Fibroblast of villous mesenchyme (primary cell): ENCODE measurements at places on chromosomes 7 and 10. TPM values are rescaled to one million over a fixed set of nuclear protein-coding genes. Genes with fewer than 3 reads are reported as not detected.
A peak's percentile ranks its signal among the peaks of the same experiment; 100 is the strongest.

DNA sequence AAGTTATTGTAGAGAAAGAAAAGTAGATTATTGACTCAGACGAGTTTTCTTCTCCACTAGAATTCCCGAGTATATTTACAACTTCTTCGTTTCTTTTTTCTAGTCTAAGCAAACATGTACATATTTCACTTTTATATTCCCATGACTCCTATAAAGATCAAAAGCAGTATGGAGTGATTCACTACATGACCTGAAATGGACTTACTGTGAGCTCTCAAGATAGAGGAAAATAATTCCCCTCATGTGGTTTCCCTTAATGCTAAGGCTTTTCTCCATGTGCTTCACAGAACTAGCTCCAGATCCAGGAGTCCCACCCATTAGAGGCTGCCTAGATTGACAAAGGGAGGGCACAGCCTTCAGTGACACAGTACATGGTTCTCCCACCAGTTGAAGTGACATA is 823.1 kb upstream of the LRRTM3 start:
- no peak for DNase-seq

- DNase-seq: peak; percentile 8
Observed at GRCh38 chr7:98935811-98936210, 57.5 kb downstream of the TRRAP start.

- no peak for DNase-seq
Observed at GRCh38 chr10:121268363-121268762, 329.9 kb downstream of the FGFR2 start.

GRCh38 chr10:5896208-5897052 is 6.4 kb downstream of the FBH1 start:
- no peak for DNase-seq

DNA sequence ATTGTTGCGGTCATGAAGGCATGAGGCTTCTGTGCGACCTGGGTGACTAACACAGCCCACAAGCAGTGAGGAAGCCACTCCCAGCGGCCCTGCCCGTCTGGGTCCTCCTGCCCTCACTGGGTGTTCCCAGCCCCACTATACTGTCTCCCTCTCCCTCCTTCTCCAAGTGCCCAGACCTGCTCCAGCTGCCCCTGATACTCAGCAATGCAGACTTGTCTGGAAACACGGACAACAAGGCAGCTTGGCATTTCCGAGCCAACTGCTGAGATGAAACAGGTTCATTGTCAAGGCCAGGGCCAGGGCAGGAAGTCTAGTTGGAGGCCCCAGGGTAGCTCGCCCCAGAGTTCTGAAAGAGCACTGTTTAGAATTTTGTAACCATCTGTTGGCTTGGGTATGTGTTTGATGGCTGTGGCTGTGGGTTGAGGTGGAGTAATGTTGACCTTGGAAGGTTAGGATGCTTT is 95.7 kb downstream of the RBM20 start:
- DNase-seq: no peak

DNA sequence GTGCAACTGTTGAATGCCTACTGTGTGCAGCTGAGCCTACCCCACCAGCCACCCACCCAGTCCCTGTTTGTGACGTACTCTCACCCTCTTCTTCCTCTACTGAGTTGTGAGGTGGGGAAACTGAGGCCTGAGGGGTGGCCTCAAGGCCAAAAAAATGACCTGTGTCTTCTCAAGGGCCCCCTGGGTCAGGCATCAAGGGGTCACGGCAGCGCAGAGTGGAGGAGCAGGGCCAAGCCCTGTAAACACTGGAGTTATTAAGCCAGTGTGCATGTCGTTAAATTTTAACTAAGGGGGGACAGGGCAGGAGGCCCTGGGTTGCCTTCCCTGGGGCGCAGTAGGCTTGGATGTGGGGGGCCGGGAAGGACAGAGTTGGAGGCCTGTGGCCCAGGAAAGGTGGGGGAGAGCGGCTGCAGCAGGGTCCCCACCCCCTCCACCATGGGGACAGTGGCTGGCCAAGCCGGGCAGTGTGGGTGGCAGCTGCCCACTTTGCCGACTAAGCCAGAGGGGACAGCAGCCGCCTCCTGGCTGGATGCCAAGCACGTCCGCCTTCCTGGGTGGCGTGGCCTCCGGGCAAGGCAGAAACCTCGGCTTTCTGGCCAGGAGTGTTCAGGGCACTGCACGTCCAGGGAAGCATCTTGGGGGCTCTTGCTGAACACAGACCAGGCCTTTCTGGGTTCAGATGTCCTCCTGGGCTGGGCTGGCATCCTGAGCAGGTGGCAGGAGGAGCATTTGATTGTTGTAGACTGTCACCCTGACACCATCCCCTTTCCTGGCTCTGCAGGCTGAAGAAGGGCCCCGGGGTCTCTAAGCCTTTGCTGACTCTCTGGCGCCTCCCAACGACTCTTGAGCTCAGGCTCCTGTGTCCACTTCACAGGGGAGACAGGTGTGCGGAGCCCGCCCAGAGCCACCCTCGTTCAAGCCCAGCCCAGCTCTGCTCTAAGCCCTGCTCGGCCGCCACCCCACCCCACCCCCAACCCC is 1.9 kb downstream of the SLC29A4 start:
- peak; percentile 26 for DNase-seq

DNA sequence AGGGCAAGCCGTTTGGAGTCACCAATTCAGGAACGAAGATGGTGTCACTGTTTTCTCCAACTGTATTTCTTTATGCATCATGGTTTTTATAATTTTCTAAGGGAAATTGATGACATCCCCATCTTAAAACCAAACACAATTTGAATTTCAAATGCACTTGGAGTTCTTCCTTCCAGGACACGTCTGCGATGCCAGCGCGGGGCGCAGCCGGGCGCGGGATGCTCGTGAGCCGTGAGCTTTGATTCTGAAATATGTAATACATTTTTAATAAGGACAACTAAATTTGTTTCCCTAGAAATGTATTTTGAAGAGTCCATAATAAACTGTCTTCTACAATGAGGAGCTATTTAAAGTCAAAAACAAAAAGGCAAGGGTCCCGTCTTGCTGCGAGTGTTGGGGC is 492.1 kb downstream of the DNAJB6 start:
- DNase-seq: no peak

- no peak for DNase-seq
Observed at GRCh38 chr10:48594371-48594770, 10.5 kb downstream of the ARHGAP22 start.

GRCh38 chr7:65812281-65812680 is 60.6 kb upstream of the VKORC1L1 start:
- DNase-seq: no peak

DNA sequence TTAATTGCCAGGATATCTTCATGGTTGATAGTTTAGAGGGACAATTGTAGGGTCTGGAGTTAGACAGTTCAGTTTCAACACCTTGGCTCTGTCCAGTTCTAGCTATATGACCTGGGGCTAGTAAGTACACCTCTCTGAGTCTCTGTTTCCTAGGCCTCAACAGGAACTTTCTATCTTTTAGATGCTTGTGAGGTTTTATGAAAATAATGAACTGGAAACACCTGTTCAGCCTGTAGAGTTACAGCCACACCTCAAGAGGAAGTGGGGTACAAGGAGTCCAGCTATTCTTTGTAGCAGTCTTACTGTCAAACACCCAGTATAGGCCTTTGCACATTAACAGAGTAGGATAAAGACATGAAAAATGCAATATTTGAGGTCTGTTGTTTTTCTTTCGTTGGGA is 73.4 kb downstream of the CHRM2 start:
- no peak for DNase-seq

- DNase-seq: no peak
Observed at GRCh38 chr10:97715259-97715874, 1.8 kb downstream of the MARVELD1 start.

DNA sequence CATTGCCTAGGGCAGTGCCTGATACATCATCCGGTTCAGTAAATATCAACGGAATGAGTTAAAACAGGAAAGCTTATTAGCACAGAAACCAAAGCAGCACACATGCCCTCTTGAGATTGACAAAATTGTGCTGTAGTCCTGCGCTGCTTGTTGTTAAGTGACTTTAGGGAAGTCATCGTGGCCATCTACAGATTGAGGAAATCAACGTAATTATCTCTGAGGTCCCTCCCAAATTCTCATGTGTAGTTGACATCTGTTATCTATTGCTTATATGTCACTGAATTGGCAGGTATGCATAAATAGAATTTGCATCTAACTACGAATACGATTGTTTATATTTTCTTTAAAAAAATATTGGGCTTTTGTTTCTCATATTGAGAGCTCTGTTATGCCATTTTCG is 3.5 kb upstream of the GNB2 start:
- DNase-seq: no peak

- DNase-seq: no peak
Observed at GRCh38 chr10:47332946-47333345, 10.7 kb downstream of the GDF2 start.

- no peak for DNase-seq
Observed at GRCh38 chr10:100104300-100104699, 22.6 kb upstream of the CPN1 start.

DNA sequence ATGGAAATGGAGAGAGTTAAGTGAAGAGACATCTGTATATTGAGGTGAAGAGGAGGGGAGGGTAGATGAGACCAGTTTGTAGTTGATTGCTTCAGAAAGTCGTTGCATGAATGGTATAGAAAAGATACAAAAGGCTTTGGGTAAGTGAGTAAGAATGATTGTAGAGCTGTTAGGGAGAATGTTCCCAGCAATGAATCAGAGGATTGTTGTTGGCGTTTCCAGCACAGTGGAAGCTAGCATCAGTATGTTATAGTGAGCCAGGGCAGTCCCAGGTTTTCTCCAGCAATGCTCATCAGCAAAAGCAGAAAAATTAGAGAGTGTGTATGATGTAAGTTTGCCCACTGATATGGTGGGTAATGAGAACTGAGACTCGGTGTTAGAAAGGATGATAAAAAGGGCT is 15.4 kb upstream of the CDK6 start:
- no peak for DNase-seq

GRCh38 chr10:71893920-71894319 is 42.9 kb upstream of the PSAP start:
- no peak for DNase-seq

DNA sequence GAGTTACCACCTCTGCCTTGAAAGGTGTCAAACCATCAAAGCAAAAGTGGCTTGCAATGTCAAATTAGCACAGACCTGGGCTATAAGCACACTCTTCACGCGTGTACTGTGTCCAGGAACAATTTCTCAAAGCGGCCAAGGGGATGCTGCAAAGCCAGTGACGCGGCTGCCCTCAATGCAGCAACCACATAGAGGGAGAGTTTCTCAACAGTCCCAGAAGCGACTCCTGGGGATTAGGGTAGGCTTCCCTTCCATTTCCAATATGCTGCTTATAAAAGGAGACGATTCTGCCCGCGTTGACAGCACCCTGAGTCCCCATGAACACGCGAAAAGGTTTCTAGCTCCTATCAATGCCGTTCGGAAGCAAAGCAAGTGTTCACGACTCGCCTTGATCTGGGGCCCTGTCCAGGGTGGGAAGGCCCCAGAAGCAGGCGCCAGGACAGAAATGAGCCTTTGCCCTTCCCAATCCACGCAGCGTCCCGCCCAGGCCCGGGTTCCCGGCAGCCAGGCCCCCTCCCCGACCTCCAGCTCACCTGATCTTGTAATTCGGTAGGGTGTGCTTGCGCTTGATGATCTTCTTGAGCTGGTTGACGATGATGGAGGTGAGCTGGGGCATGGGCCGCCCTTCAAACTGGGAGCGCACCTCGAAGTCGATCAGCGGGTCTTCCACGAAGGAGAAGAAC is 1.3 kb downstream of the PDZD8 start:
- peak; percentile 74 for DNase-seq

- peak; percentile 30 for DNase-seq
Observed at GRCh38 chr10:31977440-31978155, 49.0 kb upstream of the ARHGAP12 start.

DNA sequence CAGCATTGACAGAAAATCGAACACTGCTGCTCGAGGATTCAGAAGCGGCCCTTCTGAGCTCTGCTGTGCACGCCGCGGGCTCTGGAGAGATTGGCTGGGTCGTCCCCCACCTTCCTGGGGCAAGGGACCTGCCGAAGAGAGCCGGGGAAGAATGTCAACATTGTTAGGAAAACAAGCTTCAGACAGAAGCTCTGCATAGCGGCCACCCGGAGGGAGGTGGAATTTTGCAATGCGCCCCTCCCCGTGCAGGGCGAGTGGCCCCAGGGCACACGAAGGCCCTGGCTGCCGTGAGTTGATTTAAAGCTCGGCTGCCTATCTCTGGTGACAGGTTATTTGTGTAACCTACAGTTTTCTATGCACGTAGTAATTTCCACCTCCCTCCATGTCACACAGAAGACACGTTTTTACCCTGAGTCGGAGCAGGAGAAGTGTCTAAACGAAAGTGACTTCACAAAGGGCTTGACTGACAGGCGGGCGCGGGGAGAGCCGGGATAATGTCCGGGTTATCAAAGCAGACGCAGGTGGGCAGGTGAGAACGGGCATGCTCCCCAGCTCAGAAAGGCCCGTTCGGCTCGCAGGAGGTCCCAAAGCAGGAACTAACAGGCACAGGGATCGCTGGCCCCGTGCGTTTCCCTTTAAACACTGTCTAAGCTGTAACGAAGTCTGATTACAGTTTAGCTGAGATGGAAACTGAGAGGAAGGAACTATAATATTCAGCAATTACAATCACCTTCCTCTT is 84.6 kb downstream of the PDGFA start:
- DNase-seq: peak; percentile 24

DNA sequence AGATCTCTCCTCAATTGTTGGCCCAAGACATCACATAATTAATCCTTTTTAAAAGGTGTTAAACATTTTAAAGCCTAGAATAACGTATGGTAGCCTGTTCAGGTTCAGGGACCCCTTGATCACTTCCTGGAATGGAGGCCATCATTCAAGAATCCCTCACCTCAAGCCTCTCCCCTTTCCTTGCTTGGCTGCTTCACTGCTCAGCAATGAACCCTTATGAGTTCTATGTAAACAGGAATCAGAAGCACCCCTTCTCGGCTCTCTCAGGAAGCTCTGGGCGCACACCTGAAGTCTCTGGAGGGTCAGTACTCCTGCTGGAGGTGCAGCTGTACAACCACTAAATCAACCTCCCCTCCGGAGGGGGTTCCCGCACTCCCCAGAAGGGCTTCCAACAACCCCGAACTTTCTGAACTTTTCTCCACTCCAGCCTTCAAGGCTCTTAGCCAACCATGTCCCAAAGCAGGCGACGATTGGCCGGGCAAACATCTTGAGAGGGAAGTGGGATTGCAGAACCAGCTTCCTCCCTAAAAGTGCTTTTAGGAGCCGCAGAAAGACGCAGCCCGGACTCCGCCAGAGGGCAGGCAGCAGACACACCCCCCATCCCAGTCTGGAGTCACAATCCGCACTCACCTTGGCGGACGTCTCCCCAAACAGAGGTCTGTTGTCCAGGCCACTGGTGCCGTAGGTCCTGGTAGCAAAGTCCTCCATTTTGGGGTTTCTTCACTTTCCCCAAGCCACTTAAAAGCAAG is 562 bp downstream of the TMEM243 start:
- peak; percentile 61 for DNase-seq

The CNTNAP2 gene
- total RNA-seq: not detected in 2 replicates

The PNLIPRP3 gene
- total RNA-seq: not detected in 2 replicates

The SAP25 gene
- total RNA-seq: 0.32 TPM in 1 of 2 replicates, not detected in the other

The WIPF3 gene
- under 0.01 TPM in 2 replicates for total RNA-seq

The NT5C2 gene
- 64.4 and 92.0 TPM in 2 replicates for total RNA-seq

The VPS37D gene
- total RNA-seq: 3.0 and 4.2 TPM in 2 replicates

The CALCR gene
- under 0.01 TPM in 1 of 2 replicates, not detected in the other for total RNA-seq

The CDK14 gene
- 29.0 and 41.0 TPM in 2 replicates for total RNA-seq
